A549 treated with dexamethasone at 1 μM for 4 hours (cell line): ENCODE measurements at places on chromosomes 11 and 22. TPM values are rescaled to one million over a fixed set of nuclear protein-coding genes. Genes with fewer than 3 reads are reported as not detected.

The PLA2G6 gene
- 2.5 to 6.0 TPM (median 4.0 TPM) in 5 replicates for total RNA-seq

The ANAPC15 gene
- total RNA-seq: 77.2 to 87.7 TPM (median 81.2 TPM) in 5 replicates

The XRRA1 gene
- 4.9 to 6.9 TPM (median 6.4 TPM) in 5 replicates for total RNA-seq

The MN1 gene
- total RNA-seq: 2.9 to 4.4 TPM (median 3.8 TPM) in 5 replicates

The NEFH gene
- total RNA-seq: 0.07 to 0.17 TPM (median 0.12 TPM) in 5 replicates

The OR52A1 gene
- not detected in 5 replicates for total RNA-seq

The WT1 gene
- total RNA-seq: 4.6 to 6.5 TPM (median 5.9 TPM) in 5 replicates

The PRG3 gene
- total RNA-seq: not detected in 5 replicates

The RASD2 gene
- 0.61 to 0.92 TPM (median 0.80 TPM) in 5 replicates for total RNA-seq

The USP2 gene
- total RNA-seq: 1.3 to 2.4 TPM (median 1.4 TPM) in 5 replicates

The MGAT3 gene
- 0.61 to 1.2 TPM (median 0.89 TPM) in 5 replicates for total RNA-seq

The FIBIN gene
- total RNA-seq: not detected in 5 replicates

The OR8D1 gene
- total RNA-seq: not detected in 5 replicates

The MAJIN gene
- total RNA-seq: not detected in 5 replicates

The MMP3 gene
- total RNA-seq: 0.46 to 0.47 TPM in 2 of 5 replicates, not detected in the others

The SLN gene
- 1.6 to 2.8 TPM (median 2.0 TPM) in 5 replicates for total RNA-seq

The TYR gene
- not detected in 5 replicates for total RNA-seq

The CCDC87 gene
- total RNA-seq: 0.39 to 0.75 TPM (median 0.55 TPM) in 5 replicates

The CRYBA4 gene
- not detected in 5 replicates for total RNA-seq

The VSIG10L2 gene
- not detected in 5 replicates for total RNA-seq

The WEE1 gene
- 18.1 to 23.6 TPM (median 21.1 TPM) in 5 replicates for total RNA-seq

The HIC2 gene
- 1.9 to 3.0 TPM (median 2.9 TPM) in 5 replicates for total RNA-seq

The CLDN5 gene
- total RNA-seq: not detected in 5 replicates

The ZBED5 gene
- total RNA-seq: 14.8 to 22.6 TPM (median 20.7 TPM) in 5 replicates

The COX8A gene
- 698 to 891 TPM (median 802 TPM) in 5 replicates for total RNA-seq

The GUCD1 gene
- 47.3 to 58.7 TPM (median 51.2 TPM) in 5 replicates for total RNA-seq

The PNPLA5 gene
- total RNA-seq: 0.03 to 0.14 TPM (median 0.05 TPM) in 3 of 5 replicates, not detected in the others

The MS4A5 gene
- total RNA-seq: not detected in 5 replicates

The POU2AF1 gene
- 0.04 to 0.31 TPM in 2 of 5 replicates, not detected in the others for total RNA-seq

The DNAJB13 gene
- total RNA-seq: 0.56 to 0.95 TPM (median 0.78 TPM) in 5 replicates

The DGAT2 gene
- 1.2 to 1.9 TPM (median 1.5 TPM) in 5 replicates for total RNA-seq

The AGBL2 gene
- 0.59 to 1.1 TPM (median 0.92 TPM) in 5 replicates for total RNA-seq

The OR2AG1 gene
- total RNA-seq: not detected in 5 replicates

The GPHA2 gene
- not detected in 5 replicates for total RNA-seq
